GM03348 (cell line): ENCODE measurements at places on chromosomes 12 and 14.

GRCh38 chr12:21828136-21828775 is 53.8 kb upstream of the KCNJ8 start:
- DNase-seq = no peak

- DNase-seq = no peak
These were observed 47.6 kb downstream of the PTPN21 start for GRCh38 chr14:88507208-88507607.

GRCh38 chr14:90522571-90523191 is 125.9 kb downstream of the CALM1 start:
- no peak for DNase-seq

GRCh38 chr12:6215932-6216494 is 15.8 kb downstream of the CD9 start:
- DNase-seq = peak; percentile 85

DNA sequence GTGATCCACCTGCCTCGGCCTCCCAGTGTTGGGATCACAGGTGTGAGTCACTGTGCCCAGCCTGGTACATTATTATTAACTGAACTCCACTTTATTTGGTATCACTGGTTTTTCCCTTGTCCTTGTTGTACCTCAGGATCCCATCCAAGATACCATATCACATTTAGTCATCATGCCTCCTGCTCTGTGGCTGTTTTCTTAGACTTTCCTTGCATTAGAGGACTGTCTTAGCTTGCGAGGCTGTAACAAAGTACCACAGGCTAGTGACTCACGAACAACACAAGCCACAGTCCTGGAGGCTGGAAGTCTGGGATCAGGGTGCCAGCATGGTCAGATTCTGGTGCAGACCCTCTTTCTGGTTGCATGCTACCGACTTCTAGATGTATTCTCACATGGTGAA is 12.2 kb downstream of the KLC1 start:
- peak; percentile 27 for DNase-seq

GRCh38 chr14:106665814-106666213 is 1139.4 kb downstream of the TMEM121 start:
- DNase-seq = no peak

DNA sequence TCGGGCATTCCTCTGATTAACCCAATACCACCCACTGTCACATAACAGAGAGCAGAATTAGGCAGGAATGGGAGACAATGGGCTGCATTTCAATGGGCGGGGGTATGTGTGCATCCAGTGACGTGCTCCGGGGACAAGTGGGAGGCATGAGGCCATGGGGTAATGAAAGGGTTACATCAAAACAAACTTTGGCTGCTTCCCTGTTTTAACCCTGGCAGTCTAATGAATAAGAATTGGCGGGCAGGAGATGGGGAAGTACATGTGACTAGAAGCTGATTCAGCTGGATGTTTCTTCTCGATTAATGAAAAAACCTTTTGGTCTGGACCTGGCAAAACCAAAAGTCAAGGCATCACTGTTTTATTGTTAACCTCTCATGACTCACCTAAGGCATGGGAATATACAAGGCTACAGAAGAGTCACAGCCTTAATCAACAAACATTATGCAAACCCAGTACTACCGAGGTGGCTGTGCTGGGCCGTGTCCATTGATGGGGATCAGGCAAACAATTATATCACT is 44.2 kb downstream of the SOCS2 start:
- DNase-seq = no peak

DNA sequence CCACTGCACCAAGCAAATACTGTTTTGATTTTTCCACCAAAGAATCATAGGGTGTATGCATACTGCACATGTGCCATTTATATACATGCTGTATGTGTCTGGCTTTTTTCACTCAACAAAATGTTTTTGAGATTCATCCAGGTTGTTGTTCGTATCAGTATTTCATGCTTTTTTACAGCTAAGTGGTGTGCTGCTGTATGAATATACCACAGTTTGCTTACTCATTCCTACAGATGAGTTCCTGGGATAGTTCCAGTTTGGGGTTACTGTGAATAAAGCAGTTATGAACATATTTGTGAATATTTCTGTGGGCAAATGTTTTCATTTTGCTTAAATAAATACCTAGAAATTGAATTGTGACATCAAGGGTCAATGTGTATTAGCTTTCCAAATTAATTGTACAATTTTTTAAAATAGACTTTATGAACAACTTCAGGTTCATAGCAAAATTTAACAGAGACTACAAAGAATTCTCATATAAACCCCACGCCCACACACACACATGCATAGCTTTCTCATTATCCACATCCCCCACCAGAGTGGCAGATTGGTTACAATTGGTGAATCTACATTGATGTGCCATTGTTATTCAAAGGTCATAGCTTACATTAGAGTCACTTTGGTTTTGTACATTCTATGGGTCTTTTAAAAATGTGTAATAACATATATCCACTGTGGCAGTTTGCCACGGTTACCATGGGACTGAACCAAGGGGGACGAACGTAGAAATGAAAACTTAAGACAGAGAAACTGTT is 6.9 kb upstream of the KRT6A start:
- no peak for DNase-seq

GRCh38 chr12:100795800-100796179 is 1.2 kb downstream of the ANO4 start:
- DNase-seq = no peak

DNA sequence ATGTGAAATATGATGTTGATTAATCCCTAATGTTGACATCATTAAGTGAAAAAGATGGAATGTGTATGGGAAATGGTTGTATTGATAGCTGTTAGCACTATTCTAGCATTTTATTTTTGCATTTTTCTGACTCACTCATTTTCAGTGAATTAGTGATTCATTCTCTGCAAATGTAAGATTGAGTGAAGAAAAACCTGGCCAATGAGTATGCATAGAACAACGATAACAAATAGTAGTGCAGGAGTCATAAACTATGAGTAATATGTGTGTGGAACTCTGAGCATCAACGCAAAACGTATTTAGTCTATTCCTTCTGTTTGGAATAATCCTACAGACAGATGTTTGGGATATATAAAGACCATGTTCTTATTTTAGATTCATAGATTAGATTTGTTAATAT is 76.3 kb upstream of the RTL1 start:
- DNase-seq = peak; percentile 18

DNA sequence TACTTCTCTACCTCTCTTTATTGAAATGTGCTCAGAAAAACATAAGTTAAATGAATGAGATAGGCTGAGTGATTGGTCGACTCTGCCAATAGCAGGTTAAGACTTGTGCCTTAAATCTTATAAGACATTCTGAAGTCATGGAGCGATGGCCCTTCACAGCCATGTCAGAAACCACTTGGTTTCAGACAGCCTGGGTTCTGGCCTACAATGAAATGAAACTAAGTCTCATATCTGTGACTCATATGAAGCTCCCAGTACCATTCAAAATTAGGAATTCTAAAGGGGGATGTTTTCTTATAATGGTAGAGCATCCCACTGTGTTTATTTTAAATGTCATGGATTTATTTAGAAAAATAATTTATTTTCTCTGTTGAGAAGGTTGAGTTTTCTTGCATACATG is 42.6 kb downstream of the PLXNC1 start:
- DNase-seq = no peak

DNA sequence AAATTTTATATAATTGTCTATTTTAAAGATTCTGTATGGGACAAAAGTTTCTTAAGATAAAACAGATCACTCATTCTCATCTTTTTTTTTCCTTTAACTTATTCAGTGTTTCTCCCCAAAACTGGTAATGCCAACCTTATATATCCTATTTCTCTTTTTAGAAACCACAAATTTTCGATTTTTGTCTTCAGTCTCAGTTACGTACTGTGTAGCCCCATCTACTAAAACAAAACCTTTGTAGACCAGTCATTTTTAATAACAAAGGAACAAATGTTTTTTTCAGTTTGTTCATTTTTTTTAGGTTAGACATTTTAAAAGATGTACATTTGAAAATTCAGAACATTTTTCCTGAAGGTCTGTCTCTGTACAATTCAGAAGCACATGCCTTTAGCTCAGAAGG is 18.2 kb downstream of the PNMA1 start:
- DNase-seq = no peak

- no peak for DNase-seq
These were observed 28.7 kb downstream of the AICDA start for GRCh38 chr12:8584004-8584403.

DNA sequence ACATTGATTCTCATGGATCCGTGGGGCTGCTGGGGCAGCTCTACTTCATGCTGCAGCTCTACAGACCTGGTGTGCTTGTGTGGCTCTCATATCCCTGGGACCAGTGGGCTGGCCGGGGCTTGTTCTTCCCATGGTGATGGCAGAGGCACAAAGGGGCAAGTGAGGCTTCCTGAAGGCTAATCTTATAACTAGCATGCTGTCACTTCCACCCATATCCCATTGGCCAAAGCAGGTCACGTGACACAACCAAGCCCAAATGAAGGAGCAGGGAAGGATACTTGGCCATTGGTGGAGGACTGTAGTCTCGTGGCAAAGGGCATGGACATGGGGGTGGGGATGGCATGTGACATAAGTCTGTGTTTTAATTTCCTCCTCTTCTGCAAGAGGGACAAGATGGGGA is 9.9 kb downstream of the PLBD2 start:
- DNase-seq = no peak

DNA sequence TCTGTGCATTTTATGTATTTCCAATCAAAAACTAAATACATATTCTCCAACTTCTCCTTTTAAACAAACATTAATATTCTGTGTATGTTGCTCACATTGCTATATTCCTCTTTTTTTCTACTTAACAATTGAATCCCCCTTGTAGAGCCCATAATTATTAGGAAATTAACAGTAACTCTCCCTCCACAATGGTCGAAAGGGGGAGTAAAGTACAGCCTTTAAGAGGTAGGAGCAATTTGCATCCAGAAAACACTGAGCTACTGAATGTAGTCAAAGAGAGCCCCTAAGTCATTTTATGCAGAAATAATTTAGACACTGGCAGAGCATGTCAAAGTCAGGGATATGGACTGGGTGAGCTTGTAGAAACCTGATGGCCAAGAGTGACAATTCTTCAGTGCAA is 57.2 kb upstream of the SCN8A start:
- DNase-seq = no peak

DNA sequence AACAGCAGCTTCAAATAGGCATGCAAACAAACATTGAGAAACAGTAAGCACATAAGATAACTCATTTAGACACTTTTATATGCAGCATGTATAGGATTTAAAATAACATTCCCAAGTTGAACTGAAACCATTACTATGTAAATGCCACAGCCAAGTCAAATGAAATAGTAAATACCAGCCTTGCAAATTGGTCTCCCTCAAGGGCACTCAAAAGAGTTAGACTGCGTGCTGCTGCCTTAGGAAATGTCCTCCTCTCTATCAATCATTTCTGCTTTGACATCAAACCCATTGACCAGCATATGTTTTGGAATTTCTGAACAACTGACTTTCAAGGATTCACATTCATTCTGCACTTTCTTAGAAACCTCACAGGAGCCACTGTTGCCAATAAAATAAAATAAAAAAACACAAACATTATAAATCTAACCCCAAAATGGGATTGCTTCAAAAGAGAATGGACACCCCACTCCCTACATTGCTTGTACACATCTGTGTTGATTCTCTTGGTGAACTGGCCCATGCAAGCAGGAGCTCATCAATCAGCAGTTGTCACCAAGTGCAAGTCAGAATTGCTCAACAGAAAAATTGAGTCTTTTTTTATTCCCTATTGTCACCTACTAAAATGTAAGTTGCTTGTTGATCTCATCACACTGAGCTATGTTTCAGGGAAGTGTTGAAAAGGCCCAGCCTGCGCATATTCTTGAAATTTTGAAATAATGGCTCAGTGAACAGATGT is 256.2 kb downstream of the DAD1 start:
- no peak for DNase-seq

DNA sequence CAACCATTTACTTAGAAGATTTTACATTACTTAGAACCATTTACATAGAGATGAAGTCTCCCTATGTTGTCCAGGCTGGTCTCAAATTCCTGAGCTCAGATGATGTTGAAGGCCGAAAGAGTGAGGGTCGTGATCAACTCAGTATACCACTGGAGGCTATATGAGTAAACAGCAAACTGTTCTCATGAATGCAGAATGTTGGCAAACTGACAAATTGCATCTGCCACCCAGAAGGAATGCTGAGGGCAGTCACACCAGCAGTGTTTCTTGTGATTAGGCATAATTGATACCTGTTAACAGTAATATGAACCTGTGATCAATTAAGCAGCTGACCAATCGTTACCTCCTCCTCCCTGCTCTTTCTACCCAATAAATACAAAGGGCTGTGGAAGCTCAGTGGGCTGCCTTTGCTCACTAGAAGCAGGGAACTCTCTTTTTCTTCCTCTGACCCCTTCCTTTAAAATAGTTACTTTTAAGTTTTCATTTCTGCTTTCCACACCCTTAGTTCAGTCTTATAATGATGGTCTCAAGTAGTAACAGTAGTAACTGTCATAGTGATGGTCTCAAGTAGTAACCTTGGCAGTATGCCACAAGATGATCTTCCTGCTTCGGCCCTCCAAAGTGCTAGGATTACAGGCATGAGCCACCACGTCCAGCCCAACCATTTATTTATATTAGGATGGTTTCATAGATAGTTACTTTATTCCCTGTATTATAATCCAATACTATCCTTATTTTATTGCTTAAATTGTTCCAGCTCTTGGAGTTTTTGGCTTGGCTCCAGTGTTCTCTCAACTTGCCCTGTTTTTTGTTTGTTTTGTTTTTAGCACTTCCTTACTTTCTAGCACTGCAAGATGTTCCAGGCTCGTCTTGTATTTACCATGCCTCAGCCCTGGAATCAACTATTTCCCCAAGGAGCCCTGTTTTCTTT is 25.8 kb downstream of the LIMA1 start:
- DNase-seq = no peak

- no peak for DNase-seq
These were observed 414 bp upstream of the CDK17 start for GRCh38 chr12:96400631-96401075.

DNA sequence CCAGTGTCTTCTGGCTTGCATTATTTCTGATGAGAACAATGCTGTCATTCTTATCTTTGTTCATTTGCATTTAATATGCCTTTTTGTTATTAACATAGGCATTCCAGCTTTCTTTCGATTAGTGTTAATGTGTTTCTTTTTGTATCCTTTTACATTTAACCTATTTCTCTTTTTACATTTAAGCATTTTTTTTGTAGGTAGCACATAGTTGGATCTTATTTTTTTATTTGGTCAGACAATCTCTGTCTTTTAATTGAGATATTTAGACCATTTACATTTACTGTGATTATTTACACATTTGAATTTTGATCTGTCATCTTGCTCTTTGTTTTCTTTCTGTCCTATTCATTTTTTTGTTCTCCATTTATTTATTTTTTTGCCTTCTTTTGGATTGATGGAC is 14.5 kb upstream of the KIF26A start:
- no peak for DNase-seq

- no peak for DNase-seq
These were observed 189.3 kb upstream of the GARIN2 start for GRCh38 chr14:66999978-67000377.

GRCh38 chr14:50928002-50928635 is 16.2 kb downstream of the PYGL start:
- DNase-seq = peak; percentile 90

- DNase-seq = no peak
These were observed 5.1 kb downstream of the HCAR1 start for GRCh38 chr12:122725452-122726079.

- DNase-seq = no peak
These were observed 4.1 kb downstream of the EVL start for GRCh38 chr14:100069161-100069800.
